ENCODE measurements at places on chromosomes 2 and 18.
A peak's percentile ranks its signal among the peaks of the same experiment; 100 is the strongest.

- no peak for DNase-seq
Observed at GRCh38 chr2:132544006-132544630, 125.9 kb downstream of the LYPD1 start.

DNA sequence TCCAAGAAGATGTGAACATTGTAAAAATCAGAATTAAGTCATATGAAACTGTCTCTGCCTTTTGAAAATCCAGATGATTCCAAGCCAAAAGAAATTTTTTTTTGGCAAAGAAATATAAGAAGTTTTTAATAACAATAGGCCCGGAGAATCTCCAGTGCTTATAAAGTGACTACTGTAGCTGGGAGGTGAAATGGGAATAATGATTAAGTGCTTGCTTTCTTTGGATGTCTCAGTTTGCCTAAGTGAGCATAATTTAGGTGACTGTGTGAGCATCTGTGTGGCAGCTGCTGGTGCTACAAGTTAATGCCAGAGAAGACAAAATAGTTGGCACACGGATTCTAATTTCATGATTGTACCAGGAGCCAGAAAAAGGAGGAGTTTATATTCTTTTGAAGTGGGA lies 185.0 kb downstream of the LTBP1 start:
- no peak for DNase-seq

- no peak for DNase-seq
Observed at GRCh38 chr2:39676342-39676741, 10.6 kb downstream of the TMEM178A start.

DNA sequence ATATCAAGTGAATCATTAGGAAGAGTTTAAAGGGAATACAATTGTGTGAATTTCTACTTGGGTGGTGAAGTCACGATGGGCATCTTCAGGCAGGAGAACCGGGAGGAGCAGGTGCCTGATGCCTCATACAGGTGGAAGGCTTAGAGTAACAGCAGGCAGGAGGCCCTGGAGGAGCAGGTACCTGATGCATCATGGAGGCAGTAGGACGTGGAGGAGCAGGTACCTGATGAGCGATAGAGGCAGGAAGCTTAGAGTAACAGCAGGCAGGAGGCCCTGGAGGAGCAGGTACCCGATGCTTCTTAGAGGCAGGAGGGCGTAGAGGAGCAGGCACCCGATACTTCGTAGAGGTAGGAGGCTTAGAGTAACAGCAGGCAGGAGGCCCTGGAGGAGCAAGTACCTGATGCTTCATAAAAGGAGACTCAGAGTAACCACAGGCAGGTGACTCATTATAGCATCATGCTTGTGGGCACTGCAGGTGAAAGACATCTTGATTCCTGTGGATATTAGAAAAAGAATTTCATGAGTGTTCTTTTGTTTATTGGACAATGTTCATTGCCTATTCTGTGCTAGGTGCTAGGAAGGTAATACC lies 133.9 kb downstream of the ATP9B start:
- no peak for DNase-seq

DNA sequence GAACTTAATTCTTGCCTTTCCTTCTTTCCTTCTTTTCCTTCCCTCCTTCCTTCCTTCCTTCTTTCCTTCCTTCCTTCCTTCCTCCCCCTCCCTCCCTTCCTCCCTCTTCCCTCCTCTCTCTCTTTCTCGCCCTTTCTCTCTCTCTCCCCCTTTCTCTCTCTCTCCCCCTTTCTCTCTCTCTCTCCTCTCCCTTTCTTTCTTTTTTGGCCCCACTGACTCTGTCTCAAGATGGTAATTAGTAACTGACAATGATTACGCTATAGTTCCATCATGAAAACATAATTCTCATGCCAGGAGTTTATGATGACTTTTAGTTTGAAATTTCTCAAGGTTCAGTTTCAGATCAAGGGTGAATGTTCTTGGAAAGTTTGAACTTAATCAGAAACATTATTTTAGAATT lies 14.8 kb upstream of the CTLA4 start:
- no peak for DNase-seq

DNA sequence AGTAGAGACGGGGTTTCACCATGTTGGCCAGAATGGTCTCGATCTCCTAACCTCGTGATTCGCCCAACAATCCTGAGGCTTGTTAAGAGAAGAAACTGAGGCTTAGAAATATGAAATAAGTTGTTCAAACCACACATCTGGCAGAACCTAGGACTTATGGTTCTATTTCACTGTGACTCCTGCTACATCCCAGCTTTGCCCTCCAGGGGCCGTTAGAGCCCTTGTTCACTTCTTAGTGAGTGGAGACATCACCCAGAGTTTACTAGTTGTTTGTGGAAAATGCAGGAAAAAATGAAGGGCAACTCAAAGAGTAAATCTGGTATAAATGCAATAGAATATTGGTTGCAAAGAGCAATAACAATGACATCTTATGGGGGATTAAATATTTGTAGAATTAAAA lies 43.9 kb downstream of the MARCHF4 start:
- no peak for DNase-seq

GRCh38 chr2:60852282-60852860 lies 29.0 kb upstream of the REL start:
- DNase-seq, result no peak

DNA sequence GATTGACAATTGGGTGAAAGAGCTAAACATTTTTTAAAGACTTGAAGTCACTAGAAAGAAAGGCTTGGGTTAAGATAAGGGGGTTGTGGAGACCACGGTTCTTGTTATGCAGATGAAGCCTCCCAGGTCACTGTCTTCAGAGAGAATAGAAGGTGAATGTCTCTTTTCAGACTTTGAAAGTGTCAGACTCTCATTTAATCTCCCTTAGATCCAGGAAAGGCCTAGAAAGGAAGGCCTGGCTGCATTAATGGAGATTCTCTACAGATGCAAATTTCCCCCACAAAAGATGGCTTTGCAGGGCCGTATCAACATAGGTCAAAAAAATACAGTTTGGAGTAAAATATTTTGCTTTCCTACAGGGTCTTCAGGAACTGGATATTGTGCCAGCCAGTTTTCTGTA lies 193.9 kb downstream of the RTP5 start:
- DNase-seq, result no peak

DNA sequence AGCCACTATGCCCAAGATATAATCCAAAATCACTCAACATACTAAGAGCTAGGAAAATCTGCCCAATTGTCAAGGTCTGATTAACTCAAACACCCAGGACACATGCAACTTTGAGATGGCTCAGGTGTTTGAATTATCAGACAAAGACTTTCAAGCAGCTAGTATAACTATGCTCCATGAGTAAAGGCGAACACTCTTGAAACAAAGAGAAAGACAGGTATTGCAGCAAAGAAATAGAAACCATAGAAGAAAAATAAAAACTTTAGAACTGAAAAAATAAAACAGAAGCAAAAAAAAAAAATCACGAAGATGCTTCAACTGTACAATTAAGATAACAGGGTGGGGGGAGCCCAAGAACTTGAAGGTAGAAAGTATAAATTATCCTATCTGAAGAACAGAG lies 214.2 kb downstream of the EIPR1 start:
- no peak for DNase-seq

GRCh38 chr18:6683112-6683876 lies 46.2 kb upstream of the ARHGAP28 start:
- DNase-seq, result no peak

GRCh38 chr2:181778621-181779201 lies 98.4 kb upstream of the NEUROD1 start:
- no peak for DNase-seq

DNA sequence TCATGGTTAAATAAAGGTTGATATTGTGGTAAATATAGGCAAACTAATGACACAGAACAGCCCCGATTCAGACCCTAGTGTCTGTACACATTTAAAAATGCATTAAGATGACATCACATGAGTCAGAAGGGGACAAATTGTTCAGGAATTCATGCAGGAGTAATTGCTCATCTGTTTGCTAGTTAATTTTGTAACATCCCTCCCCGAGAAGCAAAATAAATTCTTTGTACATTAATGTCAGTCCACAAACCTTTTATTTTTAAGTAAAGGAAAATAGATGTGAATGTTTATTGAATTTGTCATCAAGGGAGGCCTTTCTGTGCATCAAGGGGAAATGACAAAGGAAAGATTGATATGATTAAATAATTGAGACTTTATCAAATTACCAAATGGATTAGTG lies 69.9 kb downstream of the SH3BP4 start:
- no peak for DNase-seq

DNA sequence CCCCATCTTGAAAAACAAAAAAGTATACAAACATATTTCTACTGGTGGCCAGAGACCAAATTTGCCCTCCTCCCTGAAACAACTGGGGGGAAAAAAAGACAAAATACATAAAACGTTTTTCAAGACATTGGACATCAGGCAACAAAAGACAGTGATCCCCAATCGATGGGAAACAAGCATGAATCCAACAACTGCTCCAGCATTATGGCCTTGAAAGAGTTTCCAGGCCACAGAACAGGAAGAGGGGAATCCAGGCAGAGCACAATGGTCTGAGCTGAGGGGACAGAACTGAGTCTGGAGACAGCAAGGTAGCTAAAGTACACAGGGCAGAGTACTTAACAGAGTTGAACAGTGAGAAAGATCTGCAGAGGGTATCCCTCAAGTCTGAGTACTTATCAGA lies 4.4 kb downstream of the CCDC88A start:
- no peak for DNase-seq

GRCh38 chr2:46874236-46874929 lies 41.2 kb downstream of the MCFD2 start:
- DNase-seq, result no peak

DNA sequence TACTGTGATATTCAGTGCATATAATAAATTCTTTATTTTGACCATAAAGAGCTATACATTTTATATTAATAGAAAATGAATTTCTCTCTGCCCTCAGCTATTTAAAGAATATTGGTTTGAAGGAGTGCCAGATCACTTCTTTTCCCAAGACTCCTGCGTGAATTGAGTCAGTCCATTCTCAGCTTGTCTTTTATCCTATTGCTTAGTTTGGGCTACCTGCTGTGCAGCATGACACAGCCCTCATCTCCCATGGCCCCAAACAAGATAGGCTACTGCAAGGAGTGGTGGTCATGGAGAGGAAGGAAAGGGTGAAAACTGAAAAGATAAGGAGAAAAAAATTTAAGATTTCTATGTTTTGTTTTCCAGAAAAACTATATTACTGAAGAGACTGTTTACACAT lies 10.1 kb upstream of the FBXO11 start:
- no peak for DNase-seq

GRCh38 chr2:134087371-134087921 lies 166.4 kb upstream of the MGAT5 start:
- DNase-seq, result no peak

- peak; percentile 24 for DNase-seq
Observed at GRCh38 chr2:96374211-96374951, 38.8 kb downstream of the NCAPH start.

- DNase-seq, result no peak
Observed at GRCh38 chr2:69989009-69989408, 27.6 kb upstream of the ASPRV1 start.

DNA sequence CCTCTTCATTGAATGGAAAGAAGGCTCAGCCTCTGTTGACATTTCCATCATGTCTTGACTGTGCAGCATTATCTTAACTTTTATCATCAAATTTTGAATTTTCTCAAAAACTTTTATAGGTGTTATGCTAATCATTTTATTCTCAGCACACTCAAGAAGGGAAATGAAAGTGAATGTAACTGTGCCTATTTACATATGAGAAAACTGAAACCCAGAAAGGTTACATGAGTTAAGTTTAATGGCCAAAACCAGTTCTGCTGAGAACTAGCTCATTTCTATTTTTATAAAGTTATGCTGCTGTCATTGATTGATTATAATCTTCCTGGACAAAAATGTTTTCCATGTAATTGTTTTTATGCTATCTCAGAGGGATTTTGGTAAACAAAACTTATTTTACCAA lies 618.8 kb upstream of the NRXN1 start:
- no peak for DNase-seq

DNA sequence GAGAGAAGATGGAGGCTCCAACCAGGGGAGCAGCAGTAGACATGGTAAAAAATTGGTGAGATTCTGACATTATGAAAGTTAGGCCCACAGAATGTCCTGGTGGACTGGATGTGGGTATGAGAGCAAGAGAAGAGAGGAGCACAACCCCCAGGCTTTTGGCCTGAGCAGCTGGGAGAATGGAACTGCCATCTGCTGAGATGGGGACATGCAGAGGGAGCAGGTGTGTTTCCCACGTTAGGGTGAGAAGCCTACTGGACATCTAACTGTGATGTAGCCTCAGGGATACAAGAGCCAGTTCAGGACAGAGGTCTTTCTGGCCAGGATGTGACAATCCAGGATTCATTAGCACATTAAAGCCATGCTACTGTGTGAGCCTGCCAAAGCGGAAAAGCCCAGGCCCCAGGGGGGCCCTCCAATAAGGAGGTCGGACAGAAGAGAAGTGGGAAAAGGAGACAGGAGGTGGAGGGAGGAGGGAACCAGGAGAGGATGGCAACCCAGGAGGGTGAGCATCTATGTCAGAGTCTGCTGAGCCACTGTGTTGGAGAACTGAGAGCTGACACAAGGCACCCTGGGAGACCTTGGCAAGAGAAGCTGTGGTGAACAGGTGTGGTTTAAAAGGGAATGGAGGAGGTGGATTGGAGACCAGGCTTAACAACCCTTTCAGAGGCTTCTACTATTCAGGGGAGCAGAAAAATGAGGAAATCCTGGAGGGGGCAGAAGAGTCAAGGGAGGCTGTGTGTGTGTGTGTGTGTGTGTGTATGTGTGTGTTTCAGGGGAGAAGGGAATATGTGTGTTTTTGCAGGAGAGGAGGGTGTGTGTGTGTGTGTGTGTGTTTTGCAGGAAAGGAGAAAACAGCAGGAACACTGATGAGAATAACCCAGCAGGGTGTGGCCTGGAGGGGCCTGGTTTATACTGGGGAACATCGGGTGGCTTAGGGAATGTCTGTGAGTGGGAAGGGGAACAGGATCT lies 10.5 kb downstream of the CYB5A start:
- DNase-seq, result no peak

- DNase-seq, result no peak
Observed at GRCh38 chr2:134936691-134937090, 18.1 kb downstream of the CCNT2 start.

All from right kidney (tissue), 9 donors.